T-helper 9 cell (primary cell): ENCODE measurements at places on chromosomes 1 and 21.

- no peak for DNase-seq
Observed at GRCh38 chr1:21383785-21384401, 56.0 kb upstream of the NBPF3 start.

DNA sequence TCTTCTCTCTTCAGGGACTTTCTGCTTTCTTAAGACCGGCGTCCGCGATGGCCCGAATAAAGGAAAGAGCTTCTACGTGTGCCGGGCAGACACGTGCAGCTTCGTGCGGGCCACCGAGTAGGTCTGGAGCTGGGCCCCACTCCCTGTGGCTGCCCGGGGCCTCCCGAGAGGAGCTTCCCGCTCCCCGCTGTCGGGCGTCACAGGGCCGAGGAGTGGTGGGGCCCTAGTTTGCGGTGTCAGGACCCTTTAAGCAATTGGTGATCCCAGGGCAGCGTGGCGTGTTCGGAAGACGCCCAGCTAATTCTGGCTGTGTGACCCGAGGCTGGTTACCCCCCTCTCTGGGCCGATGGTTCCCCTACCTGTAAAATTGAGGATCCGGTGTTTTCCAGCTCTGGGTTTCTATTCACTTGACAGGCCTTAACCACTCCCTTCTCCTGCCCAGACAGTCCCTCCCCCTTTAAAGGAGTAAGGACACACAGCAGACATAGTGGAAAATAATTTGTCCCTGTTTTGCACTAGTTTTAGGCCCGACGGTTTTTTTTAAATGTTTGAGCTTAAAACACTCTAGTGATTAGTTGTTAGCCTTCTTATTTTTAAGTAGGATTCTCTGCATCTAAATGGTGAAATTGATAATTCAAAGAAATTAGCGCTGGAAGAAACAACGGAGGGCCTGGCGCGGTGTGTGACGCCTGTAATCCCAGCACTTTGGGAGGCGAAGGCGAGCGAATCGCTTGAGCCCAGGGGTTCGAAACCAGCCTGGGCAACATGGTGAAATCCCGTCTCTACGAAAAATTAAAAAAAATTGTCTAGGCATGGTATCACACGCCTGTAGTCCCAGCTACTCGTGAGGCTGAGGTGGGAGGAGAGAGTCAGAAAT is 553 bp downstream of the TTF2 start:
- peak; percentile 10 for DNase-seq

DNA sequence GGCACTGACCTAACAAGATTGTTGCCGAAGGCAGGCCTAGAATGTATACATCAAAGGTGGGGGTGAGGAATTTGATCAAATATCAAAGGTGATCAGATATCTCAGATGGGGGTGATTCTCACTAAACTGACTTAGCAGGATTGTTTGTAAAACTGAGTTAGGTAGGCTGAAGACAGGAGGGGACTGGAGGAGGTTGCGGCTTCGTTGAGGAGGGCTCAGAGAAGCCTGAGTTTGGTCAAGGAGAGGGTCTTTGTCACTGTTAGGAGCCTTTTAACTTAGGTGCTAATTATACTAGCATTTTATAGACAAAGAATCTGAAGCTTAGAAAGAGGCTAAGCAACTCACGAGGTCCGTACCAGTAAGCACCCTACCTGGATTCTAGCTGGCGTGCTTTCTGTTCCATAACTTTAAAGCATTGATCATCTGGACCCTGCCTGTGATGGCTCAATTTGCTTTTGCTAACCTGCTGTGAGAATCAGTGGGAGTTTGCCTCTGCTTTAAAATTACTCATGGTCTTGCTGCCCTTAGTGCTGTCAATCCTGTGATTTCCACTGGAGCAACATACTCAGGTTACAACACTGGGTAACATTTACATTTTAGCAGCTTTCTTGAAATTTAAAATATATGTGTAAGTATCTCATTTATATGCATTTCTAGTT is 49.8 kb downstream of the ITSN1 start:
- no peak for DNase-seq

- no peak for DNase-seq
Observed at GRCh38 chr1:47934243-47934805, 62.9 kb downstream of the TRABD2B start.

DNA sequence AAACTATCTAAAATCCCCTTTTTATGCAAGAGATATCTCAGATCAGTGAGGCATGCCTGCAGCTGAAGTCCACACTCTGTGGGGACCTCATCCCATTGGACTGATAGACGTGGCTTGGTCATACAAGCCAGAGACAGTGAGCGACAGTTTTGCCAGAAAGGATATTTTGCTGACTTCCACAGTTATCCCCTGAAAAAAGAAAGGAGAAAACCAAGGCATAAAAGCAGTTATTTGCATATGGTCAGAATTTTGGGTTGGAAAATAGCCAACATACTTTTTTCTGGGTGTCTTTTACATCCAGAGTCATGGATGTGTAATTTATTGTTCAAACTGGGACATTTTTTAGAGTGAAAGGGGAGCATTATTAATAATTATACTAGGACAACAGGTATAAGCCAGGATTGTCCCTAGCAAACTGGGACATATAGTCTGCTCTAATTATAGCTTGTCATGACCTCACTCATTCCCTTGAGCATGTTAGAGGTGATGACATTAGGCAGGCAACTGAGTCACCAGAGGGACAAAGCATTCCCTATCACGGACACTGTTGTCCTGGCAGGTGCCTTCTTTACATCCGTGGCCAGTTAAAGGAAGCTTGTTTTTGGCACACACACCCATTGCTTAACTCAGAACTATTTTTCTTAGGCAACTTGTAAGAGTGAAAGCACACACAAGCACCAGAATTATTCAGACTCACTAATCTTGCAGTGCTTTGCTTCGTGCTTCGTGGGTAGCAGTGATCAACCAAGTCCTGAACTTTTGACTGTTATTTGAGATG is 65.5 kb downstream of the PRRX1 start:
- DNase-seq = no peak

- DNase-seq = no peak
Observed at GRCh38 chr1:70874063-70874462, 173.6 kb downstream of the PTGER3 start.

DNA sequence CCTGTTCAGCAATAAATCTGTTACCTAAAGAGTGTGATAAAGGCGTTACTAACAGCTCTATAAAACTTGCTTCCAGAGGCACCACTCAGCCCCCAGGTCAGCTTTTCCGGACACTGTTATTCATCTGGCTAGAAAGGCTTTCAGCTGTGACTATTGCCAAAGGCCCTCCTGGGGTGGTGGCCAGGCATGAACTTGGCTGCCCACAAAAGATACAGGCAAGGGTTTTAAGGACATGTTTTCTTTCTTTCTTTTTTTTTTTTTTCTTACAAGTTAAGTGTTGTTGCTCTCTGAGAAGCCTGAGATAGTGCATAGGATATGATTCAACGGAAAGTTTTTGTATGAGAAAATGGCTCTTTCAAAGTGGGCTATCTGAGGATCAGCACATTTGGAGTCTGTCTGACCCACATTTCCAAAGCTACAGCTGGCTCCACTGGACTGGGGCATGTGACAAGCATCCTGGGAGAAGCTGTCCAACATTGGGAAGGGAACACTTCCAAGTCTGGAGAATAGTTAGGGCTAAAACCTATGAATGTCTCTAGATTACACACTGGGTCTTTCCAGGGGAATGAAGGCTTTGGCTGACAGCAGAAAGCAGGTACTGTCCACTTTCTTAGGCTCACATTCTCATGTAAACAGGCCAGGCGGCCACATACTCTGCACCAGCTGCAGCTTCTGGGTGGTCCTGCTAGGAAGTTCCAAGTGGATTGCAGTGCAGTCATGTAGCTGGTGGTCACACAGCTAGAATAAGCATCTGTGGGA is 639.7 kb downstream of the LMO4 start:
- no peak for DNase-seq

GRCh38 chr1:71561206-71561605 is 480.4 kb upstream of the ZRANB2 start:
- DNase-seq = no peak

DNA sequence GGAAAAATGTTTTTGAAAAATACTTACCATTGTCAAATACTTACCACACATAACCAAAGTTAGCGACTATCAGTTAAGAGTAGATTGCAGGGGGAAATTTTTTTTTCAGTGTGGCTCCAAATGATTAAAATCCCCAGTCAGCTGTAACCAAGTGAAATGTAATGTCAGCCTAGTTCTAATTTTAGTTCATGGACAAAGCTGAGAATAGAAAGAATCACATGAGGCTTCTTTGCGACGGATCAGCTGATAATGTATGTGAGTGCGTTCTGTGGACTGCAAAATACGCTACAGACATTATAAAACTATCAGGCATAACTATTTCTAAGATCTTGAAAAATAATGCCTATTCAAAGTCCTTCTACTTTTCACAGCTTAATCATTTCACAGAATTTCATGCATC is at the start of gene LRRC39:
Gene LRRC39, minus strand, starts transcription at position 166 of the 400 bp plus-strand sequence. CDS start 9,740 bp downstream, outside the sequence.
- no peak for DNase-seq

GRCh38 chr1:29991815-29992214 is 731.6 kb downstream of the MATN1 start:
- DNase-seq = no peak

GRCh38 chr1:67833602-67833940 is 304 bp upstream of the GNG12 start:
- DNase-seq = no peak

DNA sequence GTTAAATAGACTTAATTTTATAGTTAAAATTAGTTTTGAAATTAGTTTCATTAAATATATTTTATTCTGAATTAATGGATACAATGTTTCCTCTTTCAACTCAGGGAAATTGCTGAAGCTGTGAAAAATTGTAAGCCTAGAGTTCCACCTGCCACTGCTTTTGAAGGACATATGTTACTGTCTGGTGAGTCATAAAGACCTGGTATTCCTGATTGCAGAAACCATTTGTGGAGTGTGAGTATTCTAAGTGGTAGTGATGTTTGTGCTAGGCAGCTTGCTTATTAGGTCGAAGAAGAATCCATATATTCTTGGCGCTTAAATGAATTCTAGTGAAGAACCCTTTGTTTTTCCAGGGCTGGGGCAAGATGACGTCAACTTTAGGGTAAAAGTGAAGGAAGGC is 34.0 kb downstream of the MTR start:
- DNase-seq = no peak

DNA sequence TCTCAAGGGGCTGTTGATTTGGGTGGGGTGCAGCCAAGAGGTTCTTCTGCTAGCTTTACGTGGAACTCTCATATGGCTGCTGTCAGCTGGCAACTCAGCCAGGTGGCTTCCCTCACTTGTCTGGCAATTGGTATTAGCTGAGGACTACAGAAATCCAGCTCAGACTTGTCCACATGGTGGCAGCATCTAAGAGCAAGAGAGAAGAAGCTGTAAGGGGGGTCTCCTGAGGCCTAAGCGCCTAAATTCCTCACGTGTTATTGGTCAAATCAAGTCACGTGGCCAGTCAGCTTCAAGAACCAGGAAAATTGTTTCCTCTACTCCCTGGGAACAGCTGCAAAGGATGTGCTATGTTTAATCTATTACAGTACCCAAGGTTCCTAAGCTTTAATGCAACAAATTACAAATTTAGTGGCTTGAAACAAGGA is 4.2 kb upstream of the DYRK3 start:
- DNase-seq = no peak

DNA sequence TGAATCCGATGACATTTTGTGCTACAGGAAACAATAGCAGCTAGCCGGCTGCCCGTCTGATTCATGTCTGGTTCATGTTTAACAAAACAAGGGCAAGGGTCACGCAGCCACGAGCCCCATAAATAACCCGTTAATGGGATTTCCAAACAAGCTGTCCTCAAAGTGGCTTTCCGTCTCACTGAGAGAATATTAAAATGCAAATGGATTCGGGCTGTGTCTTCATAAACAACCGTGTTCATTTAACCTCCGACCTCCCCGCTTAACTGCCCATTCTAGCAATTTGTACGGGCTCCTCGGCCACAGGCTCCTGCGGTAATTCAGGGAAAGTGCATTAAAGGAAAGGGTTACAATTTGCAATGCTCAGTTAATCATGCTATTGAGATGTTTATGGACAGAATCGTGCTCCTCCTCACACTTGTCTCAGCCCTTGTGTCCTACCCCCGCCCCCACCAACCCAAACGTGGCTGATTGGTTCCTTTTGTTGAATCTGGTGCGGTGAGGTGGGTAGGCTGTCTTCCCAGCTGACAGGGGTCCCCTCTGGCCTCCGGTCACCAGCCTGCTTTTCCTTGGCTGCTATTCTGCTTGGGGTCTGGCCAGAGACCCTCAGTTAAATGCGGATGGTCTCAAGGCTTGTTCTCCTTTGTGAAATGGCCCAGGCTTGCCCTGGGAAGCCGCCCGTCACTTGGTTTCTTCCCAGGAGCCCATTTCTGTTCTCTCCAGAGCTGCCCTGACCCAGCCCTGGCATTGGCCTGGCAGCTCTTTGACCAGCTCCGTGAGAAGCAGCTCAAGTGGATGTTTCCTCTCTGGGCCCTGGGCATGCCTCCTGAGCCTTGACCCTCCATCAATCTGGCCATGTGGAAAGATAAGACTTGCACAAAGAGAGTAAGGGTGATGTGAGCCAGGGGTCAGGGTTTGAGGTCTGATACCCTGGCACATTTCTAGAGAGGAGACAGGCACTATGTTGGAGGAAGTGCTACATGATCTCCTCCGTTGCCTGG is 200.7 kb upstream of the POU3F1 start:
- no peak for DNase-seq

DNA sequence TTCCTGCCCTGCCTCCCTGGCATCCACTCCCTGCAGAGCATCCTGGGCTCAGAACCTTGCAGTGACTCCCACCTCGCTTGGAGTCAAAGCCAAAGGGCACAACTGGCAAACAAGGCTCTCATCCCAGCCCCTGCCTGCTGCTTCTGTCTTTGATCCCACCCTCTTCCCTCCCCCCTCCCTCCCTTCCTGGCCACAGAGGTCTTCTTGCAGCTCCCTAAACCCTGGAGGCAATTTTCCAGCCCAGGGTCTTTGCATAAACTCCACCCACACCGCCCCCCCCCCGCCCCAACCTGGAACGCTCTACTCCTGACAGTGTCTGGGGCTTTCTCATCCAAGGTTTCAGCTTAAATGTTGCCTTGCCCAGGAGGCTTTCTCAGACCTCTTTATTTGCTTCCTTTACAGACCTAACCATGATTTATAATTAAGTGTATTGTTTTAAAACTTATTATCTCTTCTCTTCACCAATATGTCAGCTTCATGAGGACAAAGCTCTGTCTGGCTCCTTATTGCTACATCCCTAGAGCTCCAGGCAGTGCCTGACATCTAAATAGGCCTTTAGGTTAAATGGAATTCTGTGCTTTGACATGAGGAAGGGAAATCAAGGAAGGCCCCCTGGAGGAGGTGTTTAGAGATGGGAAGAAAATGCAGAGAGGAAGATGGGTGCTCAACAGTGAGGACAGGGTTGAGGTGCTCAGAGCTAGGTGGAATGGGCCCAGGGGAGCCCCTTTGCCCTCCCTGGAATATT is 37.7 kb upstream of the PADI1 start:
- DNase-seq = no peak

- DNase-seq = no peak
Observed at GRCh38 chr1:108585313-108585712, 25.4 kb downstream of the EEIG2 start.

GRCh38 chr1:58786184-58786926 is 2.5 kb upstream of the JUN start:
- no peak for DNase-seq

GRCh38 chr1:94669198-94669597 is 127.6 kb upstream of the F3 start:
- no peak for DNase-seq

- no peak for DNase-seq
Observed at GRCh38 chr1:43204394-43204793, 32.3 kb downstream of the CFAP57 start.
